ENCODE measurements at places on chromosomes 1 and 21.

GRCh38 chr1:24048205-24048869 is 63.6 kb downstream of the MYOM3 start:
- peak; percentile 66 for DNase-seq

GRCh38 chr21:31252611-31253010 is 91.5 kb downstream of the TIAM1 start:
- no peak for DNase-seq

- no peak for DNase-seq
Measured at GRCh38 chr1:228976316-228976715, 241.0 kb downstream of the RHOU start.

- DNase-seq, result peak; percentile 33
Measured at GRCh38 chr1:6347641-6348487, 45.7 kb downstream of the ACOT7 start.

DNA sequence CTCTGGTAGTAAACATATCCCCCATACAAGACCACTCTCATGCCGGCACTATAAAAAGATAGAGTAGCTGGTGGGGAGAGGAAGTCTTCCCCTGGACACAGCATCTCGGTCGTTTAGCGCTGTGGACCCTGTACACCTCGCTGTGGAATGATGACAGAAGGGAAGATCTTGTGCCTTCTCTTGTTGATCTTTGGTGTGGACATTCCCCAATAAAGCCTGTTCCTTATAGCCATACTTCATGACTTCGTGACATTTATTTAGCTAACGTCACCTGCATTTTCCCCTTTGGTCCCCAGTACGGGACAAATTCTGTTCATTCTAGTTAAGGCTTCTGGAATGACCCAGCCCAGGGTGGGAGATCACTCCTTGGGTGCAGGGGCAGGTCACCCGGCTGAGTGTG is 24.9 kb upstream of the MAP10 start:
- no peak for DNase-seq

DNA sequence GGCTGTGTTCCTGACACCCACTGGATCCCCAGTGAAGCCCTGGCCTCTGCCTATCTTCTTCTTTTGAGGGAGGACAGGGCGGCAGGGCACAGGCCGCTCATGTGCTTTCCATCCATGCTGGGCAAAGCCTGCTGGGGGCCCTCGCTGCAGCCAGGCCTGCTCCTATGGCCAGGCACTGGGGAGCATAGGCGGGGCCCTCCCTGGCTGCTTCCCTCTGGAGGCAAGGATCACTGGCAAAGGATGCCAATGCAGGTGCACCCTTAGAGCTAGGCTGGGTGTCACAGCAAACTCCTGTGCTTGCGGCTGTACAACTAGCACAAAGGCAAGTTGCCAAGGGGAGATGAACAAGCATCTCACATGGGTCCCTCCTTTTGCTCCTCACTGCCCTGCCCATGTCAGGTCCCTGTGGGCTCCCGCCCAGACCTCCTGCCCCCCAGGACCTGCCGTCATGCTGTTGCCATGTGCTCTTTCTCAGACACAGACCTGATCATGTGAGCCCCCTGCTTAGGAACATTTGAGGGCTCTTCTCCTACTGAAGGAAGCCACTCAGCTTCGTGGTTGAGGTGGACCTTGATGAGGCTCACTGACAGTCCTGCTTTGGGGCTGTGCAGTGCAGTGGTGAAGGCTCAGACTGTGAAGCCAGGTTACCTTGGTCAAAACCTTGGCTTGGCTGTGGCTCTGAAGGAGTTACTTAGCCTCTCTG is 393.6 kb downstream of the PTPRU start:
- DNase-seq, result no peak

Measured in kidney tubule cell (primary cell).